Right hindlimb (tissue), 1 donor: ENCODE measurements at places on chromosomes 3 and 15.

DNA sequence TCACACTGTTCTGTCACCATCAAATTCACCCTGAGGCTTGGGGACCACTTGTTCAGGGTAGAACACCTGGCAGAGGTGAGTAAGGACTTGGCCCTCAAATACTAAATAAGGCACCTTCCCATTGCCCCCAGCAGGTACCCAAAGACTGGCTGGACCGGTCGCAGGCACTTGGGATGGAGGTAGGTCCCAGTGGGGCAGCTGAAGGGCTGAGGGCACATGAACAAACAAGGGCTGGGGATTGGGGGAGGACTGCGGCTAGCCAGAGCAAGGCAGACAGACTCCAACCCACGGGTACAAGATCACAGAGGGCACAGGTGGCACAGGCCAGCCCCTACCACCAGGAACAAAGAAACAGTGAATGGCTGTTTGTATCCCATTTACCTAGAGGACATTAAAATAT lies 1.9 kb downstream of the MRPS25 start:
- no peak for DNase-seq

DNA sequence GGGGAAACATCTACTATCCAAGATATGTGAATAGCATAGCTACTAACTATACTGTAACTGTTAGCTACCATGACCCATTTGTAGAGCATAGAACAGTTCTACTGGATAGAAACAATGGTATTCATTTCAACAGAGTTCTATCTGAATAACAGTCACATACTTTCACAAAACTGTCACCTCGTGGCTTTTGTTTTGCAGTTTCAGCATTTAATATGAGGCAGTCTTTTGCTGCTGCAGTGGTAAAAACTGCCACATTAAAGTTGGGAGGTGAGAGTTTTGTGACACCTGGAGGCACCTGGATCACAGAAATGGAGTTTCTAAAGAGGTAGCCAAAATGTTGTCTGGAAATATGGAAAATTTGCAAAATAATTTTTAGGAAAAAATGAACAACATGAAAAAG lies 578.0 kb downstream of the UNC13C start:
- DNase-seq: no peak

DNA sequence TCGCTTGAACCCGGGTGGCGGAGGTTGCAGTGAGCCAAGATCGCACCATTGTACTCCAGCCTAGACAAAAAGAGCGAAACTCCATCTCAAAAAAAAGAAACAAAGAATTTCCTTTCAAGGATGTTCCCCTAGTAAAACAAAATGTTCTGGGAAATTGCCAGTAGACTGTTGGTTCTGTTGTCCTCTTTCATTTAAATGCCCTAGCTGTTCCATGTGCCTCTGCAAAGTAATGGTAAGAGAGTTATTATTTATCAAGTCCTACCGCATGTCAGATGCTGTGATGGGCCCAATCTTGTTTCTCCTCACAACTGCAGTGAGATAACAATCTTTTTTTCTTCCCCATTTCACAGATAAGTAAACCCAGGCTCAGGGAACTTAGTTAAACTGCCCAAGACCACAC lies 254.3 kb upstream of the TPM1 start:
- DNase-seq: no peak

GRCh38 chr3:10619989-10620832 lies 114.8 kb upstream of the ATP2B2 start:
- no peak for DNase-seq
